Astrocyte (in vitro differentiated cells and primary cell): ENCODE measurements at places on chromosomes 3 and 15. TPM values are rescaled to one million over a fixed set of nuclear protein-coding genes. Genes with fewer than 3 reads are reported as not detected.

DNA sequence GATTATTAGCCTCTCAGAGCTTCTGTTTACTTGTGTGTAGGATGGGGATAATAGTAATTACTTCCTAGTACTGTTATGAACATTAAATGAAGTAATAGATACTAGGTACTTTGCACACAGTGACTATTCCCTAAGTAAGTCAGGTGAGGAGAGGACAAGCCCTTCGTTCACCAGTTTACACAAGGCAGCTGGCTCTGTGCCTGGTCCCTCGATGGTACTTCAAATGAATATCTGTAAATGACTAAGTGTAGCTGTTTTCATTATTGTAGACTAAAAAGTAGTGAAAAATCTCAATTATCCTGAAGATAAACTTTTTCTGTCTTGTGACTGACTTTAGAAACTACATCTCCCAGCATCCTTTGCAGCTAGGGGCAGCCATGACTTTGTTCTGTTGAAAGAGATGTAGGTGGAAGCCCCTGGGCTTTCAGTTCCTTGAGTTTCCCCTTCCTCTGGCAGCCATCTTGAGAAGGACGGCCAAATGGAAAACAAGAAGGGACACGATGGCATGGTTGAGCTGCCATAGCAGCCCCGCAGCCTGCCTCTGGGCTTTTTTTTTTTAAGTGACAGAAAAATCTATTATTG, 11.7 kb upstream of the WNT7A start:
- DNase-seq = no peak

DNA sequence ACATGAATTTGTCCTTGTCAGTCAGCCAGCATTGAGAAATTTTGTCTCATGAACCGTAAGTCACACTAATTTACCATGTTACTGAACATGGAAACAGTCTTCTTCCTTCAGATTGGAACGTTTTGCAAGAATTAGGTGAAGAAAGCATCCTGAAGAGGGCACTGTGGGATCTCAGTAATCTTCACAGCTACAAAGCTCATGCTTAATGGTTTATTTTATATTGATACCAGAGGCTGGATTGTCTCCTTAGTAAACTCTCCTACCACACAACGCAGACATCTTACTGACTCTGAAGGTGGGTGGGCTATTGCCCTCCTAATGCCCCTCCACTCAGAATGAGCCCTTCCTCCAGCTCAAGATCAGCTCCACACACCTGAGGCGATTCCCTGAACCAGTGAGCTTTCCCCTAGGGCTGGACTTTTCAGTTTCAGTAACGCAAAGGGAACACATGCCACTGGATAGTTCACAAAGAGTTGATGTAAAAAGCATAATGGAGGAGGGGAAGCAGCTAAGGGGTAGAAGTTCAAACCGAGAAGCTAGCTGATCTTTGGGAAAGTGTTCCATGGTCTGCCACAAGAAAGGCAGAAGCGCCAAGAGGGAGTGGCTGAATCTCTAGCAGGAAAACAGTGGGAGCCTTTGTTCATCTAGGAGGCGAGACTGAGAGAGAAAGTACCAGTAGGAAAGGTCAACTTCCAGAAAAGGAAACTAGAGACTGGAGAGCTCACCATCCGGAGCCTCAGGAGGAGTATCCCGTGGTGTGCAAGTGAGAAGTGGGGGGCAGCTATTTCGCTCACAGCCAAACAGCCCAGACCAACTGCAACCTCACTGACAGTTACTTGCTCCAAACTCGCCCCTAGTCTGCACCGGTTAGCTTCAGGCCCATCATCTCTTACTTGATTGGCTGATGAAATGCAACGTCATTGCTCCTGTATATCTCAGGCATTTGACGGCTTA, at the start of gene SLC9C1:
Gene SLC9C1, minus strand, starts transcription at position 849 of the 954 bp plus-strand sequence. CDS start 7,425 bp downstream, outside the sequence.
- peak; percentile 56 for DNase-seq

DNA sequence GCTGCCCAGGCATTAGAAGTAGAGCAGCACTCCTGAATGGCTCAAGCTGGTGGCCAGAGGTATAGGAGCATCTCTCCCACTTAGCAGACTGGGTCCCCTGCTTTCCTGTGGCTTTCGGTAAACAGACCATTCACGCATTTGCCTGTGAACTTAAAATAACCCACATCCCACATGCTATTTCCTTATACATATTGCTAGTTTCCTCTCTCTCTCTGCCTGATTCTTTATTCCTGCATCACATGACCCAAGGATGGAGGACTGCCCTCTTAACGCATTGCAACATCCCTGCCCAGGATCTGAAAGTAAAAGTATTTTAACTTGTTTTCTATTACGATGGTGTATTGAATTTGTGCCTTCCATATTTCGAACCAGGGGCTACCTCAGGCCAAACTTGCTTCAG, 43.4 kb upstream of the NLGN1 start:
- DNase-seq = no peak

- DNase-seq = peak; percentile 13
Observed at GRCh38 chr3:78703944-78704343, 1063.9 kb downstream of the ROBO1 start.

- DNase-seq = no peak
Observed at GRCh38 chr3:7518026-7518425, 657.1 kb downstream of the GRM7 start.

The CPN2 gene
- total RNA-seq = not detected in 2 replicates

The ATP10A gene
- 21.1 and 36.6 TPM in 2 replicates for total RNA-seq

The AGBL1 gene
- not detected in 2 replicates for total RNA-seq

The MAP2K5 gene
- total RNA-seq = 11.6 and 14.3 TPM in 2 replicates

The CCDC33 gene
- total RNA-seq = 0.41 and 0.96 TPM in 2 replicates

The TTC21A gene
- 3.9 and 4.1 TPM in 2 replicates for total RNA-seq

The KIF7 gene
- total RNA-seq = 5.1 and 5.3 TPM in 2 replicates

The MED12L gene
- 5.0 and 8.2 TPM in 2 replicates for total RNA-seq
